ENCODE measurements at places on chromosomes 7 and 10. TPM values are rescaled to one million over a fixed set of nuclear protein-coding genes. Genes with fewer than 3 reads are reported as not detected.

Gene ANKRD7
- not detected for total RNA-seq

Gene SFMBT2
- total RNA-seq, result 15.4 TPM

Gene LRRD1
- total RNA-seq, result not detected

Gene TRIM74
- 0.63 TPM for total RNA-seq

Gene ADAMTS14
- not detected for total RNA-seq

Gene C10orf62
- not detected for total RNA-seq

Gene NUTM2A
- total RNA-seq, result 0.17 TPM

Gene FRA10AC1
- 19.0 TPM for total RNA-seq

Gene THAP5
- total RNA-seq, result 26.5 TPM

Gene CH25H
- total RNA-seq, result not detected

DNA sequence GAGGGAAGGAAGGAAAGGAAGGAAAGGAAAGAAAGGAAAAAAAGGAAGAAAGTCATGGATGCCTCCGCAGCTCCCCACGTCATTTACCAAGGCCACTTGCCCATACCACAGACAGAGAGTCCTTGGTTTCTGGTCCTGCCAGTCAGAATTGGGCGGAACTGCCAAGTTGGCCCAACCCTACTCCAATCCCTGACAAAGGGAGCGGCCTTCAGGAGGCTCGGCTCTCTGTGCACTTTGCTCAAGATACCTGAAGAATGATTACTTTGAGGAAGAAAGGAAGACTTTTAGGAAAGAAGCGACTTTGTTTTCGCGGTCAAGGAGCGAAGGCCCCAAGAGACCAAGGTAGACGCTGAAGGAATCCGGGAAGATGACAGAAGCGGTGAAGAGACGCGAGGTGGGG is 49.1 kb upstream of the FXYD4 start:
- DNase-seq, result no peak

DNA sequence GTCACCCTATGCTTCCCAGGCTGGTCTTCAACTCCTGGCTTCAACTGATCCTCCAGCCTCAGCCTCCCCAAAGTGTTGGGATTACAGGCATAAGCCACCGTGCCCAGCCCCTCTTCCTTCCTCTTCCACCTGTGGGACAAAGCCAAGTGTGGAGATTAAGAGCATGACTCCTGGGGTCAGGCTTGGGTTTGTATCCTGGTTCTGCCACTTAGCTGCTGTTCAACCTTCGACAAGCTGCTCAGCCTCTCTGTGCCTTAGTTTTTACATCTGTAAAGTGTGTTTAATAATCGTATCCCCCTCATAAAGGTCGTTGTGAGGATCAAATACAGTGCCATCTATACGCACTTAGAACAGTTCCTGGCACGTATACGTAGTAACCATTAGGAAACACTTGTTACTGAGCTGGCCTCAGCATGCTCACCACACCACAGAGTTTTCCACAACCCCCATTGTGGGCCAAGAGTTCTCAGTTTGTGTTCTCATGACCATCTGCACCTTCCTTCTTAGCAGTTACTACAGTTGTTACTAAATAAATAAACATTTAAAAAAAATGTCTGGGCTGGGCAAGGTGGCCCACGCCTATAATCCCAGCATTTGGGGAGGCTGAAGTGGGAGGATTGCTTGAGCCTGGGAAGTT is 140.5 kb upstream of the BTBD16 start:
- DNase-seq, result no peak

DNA sequence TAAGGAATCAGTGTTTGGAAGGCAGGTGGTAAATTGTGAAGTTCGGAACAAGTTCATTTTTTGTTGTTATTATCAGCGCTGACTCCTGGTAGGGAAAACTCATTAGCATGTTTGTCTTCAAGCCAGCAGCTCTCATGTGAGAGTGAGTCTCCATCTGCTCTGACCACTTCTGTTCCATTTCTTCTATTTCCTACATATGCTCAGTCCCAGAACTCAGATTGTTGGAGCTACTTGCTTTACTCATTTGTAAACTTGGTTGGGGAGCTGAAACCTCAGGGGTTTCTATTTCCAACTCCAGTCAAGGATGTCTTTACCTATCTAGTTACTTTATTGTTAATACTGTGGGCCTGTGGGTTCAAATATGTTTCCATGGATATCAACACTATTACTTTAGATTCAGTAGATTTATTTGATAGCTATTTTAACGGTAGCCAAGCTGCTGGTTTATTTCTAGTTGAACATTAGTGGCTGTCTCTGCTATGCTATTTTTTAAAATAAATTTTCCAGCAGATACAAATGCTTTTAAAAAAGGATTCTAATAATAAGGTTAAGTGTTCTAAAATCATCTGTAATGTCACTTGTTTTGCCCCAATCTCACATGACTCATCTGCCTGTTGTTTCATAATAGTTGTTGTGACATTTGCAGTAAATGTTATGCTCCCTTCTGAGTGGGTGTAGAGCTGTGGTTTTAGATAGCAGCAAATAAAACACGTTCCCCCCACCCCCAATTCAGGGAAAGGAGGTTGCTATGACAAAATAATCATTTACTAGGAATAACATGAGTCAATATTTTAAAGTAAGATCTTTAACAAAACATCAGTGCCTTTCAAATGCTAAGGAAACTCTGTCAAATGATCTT is 143.3 kb downstream of the HDAC9 start:
- peak; percentile 17 for DNase-seq

DNA sequence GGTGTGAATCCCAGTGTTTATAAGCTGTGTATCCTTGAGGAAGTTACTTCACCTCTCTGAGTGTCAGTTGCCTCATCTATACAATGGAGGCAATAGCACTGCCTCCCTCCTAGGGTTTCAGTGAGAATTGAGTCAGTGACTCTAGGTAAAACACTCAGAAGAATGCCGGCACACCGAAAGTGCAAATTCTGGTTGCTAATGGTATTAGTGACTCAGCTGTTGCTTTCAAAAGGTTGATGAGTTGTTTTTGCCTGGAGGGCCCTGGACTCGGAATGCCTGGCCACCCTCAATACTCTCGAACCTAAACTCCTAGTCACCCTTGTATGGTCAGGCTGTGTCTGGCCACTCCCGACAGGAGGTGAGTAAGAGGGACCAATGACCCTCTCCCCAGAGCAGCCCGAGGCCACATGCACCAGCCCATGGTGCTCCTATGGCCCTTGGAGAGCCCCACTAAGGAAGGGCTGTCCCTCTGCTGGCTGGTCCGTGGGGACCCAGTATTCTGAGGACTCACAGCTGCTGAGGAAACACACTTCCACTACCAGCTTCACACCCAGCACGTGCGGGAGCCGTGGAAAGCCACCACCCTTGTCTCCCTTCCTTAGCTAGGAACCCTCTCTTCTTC is 60.2 kb downstream of the CALML3 start:
- DNase-seq, result peak; percentile 33

GRCh38 chr7:68058014-68058413 is 1061.4 kb downstream of the TYW1 start:
- no peak for DNase-seq

DNA sequence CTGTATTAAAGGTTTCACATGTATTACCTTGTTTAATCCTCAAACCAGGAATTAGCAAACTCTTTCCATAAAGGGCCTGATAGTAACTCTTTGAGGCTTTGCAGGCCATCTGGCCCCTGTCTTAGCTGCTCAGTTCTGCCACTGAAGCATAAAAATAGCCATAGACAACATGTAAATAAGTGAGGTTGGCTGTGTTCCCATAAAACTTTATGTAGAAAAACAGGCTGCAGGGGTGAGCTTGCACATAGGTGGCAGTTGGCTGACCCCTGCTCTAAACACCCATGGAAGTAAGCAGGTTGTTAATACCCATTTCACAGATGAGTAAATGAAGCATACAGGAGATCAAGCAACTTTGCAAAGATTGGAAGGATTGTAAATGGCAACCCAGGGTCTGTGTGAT is 1279.2 kb upstream of the AUTS2 start:
- no peak for DNase-seq

DNA sequence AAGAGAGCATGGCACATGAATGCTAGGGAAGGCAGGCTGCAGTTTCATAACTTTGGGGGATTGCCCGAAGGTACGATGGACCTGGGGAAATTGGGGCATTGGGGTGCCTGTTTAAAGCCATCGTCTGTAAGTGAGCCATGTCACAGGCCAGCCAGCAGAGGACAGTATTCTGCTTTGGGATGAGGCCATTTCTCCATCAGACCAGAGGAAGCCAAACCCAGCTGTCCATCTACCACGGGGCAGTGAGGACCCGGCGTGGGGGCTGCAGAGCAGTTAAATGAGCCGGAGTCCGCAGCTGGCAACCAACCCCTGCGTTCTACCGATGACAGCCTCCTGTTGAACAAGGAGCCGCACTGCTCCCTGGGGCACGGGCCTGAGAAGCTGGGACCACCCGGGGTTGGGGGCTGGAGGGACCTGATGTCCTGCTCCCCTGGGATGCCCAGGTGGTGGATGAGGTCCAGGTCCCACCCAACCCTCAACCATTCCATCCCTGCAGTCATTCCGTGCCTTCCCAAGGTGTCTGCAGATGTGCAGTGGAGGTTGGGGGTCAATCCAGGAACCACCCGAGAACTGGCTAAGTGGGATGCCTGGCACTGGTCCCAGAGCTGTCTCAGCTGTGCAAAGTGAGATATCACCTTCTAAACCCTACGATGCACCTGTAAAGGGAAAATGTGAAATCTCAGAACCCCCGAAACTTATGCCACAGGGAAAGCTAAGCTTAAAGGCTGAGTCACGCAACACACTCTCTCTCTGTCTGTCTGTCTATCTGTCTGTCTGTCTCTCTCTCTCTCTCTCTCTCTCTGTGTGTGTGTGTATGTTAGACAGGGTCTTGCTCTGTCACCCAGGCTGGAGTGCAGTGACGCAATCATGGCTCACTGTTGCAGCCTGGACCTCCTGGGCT is 12.1 kb upstream of the RHBDD2 start:
- peak; percentile 64 for DNase-seq

DNA sequence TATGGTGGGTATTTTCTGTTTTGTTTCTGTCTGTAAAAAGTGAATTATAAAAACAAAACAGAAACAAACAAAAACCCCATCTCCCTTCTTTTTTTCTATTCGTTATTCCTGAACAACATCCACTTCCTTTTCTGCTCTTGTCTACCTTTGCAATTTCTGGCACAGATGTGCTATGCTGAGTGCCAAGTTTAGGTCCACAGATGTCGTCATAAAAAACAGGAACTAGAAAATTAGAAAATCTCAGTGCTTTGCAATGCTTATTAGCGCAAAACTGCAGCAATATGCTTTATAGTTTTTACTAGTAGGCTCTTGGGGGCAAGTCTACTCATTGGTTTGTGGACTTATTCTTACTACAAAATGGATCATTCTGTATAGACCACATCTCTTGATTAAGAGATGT is 94.2 kb upstream of the PRKCQ start:
- DNase-seq, result no peak

- no peak for DNase-seq
These were observed 138.2 kb upstream of the ADO start for GRCh38 chr10:62666275-62666674.

- no peak for DNase-seq
These were observed 451.9 kb downstream of the DPP6 start for GRCh38 chr7:154503962-154504550.

DNA sequence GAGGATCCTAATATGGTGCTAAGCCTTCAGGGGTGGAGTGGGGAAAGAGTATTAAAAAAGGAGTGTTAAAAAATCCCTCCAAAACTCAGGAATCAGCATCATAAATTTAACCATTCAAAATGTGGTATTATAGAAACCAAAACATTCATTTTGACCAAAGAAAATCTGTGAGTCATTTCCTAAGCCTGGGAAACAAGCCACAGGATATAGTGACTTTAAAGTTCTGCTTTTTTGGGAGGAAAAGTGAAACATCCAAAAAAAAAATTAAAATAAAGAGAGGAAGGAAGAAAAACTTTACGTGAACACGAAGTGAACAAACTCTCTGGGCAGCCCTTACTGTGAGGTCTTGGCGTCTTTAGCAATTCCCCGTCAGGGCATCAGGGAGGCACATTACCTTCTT is 74.0 kb upstream of the GSDME start:
- no peak for DNase-seq

- no peak for DNase-seq
These were observed 15.0 kb upstream of the GFRA1 start for GRCh38 chr10:116287906-116288501.

- no peak for DNase-seq
These were observed 11.3 kb downstream of the FERD3L start for GRCh38 chr7:19133886-19134285.

GRCh38 chr10:84523526-84523925 is 195.1 kb downstream of the CCSER2 start:
- DNase-seq, result no peak

DNA sequence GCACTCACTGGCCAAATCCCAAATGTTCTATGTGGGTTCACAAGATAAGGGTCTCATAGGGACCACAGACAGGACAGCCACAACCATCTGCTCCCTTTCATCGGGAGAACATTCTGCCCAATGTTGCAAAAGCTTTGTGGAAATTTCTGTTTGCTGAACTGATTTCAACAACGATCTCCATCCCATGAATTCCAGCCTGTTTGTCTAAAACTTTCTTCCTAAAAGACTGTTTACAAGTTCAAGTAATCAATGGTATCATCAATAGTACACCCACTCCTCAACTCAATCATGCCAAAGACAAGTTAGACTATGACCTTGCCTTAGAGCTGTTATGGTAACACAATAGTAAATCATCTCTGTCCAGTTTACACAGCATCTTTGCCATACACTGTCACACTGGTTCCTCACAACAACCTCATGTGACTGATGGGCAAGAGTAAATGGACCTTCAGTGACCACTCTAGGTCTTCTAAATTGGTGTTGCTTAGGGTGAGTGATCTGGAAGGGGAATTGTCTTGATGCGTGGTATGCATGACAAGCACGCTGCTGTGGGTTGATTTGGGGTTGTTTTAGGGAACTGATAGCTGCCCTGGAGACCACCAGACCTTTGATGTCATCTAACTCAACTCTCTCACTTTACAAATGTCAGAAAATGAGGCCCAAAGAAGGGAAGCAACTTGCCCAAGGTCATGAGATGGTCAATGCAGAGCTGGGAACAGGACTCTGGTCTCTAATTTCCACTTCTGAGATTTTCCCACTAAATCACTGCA is 95.1 kb downstream of the PPP1R3C start:
- no peak for DNase-seq

DNA sequence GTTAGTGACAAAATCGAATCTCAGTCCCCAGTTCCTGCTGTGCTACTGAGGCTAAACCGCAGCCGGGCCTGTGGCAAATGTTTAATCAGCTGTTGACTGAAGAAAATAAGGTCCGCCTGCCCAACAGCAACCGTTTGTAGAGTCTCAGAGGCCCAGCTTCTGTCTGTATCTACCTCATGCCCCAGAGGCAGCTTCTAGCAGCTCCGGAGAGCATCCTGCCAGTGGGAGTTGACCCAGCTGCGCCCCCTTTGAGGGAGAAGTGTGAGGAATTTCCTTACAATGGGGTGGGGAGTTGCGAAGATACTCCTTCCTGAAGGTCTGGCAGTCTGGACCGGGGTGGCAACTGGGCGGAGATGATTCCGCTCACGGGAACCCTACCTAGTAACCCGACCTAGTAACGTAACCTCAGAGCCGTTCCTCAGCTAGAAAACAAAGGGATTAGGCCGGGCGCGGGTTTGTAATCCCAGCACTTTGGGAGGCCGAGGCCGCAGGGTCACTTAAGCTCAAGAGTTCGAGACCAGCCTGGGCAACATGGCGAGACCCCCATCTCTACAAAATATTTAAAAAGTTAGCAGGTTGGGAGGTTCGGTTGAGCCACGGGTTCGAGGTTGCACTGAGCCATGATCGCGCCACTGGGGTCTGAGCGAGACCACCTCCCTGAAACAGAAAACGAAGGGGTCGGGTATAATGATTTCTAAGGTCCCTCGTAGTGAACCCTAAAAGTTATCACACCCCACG is 846 bp upstream of the ZNF775 start:
- DNase-seq, result peak; percentile 61
